ENCODE measurements at places on chromosomes 2 and 18. TPM values are rescaled to one million over a fixed set of nuclear protein-coding genes. Genes with fewer than 3 reads are reported as not detected.

Gene DYSF
- total RNA-seq = 0.04 TPM

- peaks cover 15% of the 10 kb centered on the region for H3K4me1 ChIP-seq
- DNase-seq = peak; percentile 35
- H3K4me3 ChIP-seq = peak overlapping the region; percentile 91
These were observed 2.4 kb upstream of the SATB2 start for GRCh38 chr2:199460101-199460671.

- no peak overlapping the region for H3K4me3 ChIP-seq
- H3K36me3 ChIP-seq = no peaks in the 10 kb centered on the region
- H3K27ac ChIP-seq = no peak overlapping the region
- H3K27me3 ChIP-seq = no peaks in the 10 kb centered on the region
These were observed 1451.3 kb upstream of the SLC39A10 start for GRCh38 chr2:194205568-194206227.

Gene B4GALT6
- 6.0 TPM for total RNA-seq

Gene HRH4
- total RNA-seq = not detected

GRCh38 chr2:3128786-3129185 lies 248.8 kb downstream of the EIPR1 start:
- DNase-seq = no peak
- no peaks in the 10 kb centered on the region for H3K27me3 ChIP-seq
- H3K27ac ChIP-seq = peak overlapping the region; percentile 96

Measured in A673 (cell line).